HCT116 (cell line): ENCODE measurements at places on chromosomes 13 and 19. TPM values are rescaled to one million over a fixed set of nuclear protein-coding genes. Genes with fewer than 3 reads are reported as not detected.

SMIM17 gene
- total RNA-seq: not detected

SCEL gene
- 0.07 TPM for total RNA-seq

TINCR gene
- 6.1 TPM for total RNA-seq

CFD gene
- total RNA-seq: 80.2 TPM

ZNF560 gene
- not detected for total RNA-seq

NCR1 gene
- total RNA-seq: not detected

MAP4K1 gene
- total RNA-seq: 9.1 TPM

PSPN gene
- 3.4 TPM for total RNA-seq

NANOS3 gene
- not detected for total RNA-seq

RPL18 gene
- 2,006 TPM for total RNA-seq

SLC25A41 gene
- total RNA-seq: 0.93 TPM

STOML3 gene
- not detected for total RNA-seq

GRCh38 chr13:52411629-52412028 is 5.7 kb upstream of the THSD1 start:
- no peaks in the 10 kb centered on the region for H3K27me3 ChIP-seq

DNA sequence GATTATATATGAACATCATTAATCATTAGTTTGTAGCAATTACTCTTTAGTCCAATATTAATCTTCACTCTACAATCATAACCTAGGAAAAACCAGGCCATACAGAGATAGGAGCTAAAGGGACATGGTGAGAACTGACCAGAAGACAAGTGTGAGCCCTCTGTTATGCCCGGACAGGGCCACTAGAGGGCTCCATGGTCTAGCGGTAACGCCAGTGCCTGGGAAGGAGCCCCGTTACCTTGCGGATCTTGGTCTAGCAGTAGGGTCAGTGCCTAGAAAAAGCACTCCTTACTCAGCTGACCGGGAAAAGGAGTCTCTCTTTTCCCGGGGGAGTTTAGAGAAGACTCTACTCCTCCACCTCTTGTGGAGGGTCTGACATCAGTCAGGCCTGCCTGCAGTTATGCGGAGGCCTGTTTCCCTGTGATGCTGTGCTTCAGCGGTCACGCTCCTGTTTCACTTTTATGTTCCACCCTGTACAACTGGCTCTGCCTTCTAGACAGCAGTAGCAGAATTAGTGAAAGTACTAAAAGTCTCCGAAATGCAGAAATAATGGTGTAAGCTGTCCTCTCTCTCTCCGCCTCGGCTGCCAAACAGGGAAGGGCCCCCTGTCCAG is 13.8 kb downstream of the OR7D4 start:
- peak; percentile 34 for DNase-seq
- no peak overlapping the region for H3K4me3 ChIP-seq
- no peaks in the 10 kb centered on the region for H3K27me3 ChIP-seq
- no peaks in the 10 kb centered on the region for H3K4me1 ChIP-seq
- H3K36me3 ChIP-seq: no peaks in the 10 kb centered on the region

DNA sequence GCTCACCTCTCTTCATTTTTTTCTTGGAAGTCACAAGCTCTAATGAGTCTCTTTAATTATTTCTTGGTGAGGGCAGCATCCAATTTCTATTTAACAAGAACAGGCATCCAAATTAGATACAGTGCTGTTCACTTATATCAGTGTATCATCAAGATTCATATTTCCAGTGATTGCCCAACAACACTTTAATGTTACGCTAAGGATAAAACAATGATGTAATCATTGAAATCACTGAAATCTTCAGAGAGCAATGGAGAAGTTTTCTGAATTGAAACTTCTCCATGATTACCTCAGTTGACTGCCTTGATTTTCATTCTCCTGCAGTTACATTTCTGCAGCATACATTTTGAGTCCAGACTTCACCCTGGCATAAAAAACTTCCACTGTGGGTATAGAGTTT is 17.1 kb upstream of the LRCH1 start:
- H3K27ac ChIP-seq: no peak overlapping the region
- H3K4me3 ChIP-seq: no peak overlapping the region
- no peaks in the 10 kb centered on the region for H3K27me3 ChIP-seq
- no peaks in the 10 kb centered on the region for H3K4me1 ChIP-seq
- no peak for DNase-seq

DNA sequence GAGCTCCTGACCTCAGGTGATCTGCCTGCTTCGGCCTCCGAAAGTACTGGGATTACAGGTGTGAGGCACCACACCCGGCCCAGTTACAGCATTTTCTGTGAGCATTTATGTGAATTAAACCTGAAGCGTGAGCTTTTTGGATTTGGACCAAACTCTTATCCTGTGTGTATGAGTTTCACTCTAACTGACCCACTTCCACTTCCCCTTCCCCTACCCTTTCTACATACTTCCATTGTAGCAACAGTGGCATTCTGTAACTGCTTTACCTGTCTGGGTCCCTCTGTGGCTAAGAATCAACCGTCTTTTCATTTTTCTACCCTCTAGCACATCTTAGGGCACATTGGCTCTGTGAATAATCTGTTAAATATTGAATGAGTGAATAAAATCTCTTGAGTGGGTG is 16.2 kb downstream of the FRY start:
- no peaks in the 10 kb centered on the region for H3K36me3 ChIP-seq
- H3K27me3 ChIP-seq: no peaks in the 10 kb centered on the region
- H3K4me1 ChIP-seq: peaks cover 7% of the 10 kb centered on the region
- no peak overlapping the region for H3K27ac ChIP-seq
- no peak overlapping the region for H3K4me3 ChIP-seq

GRCh38 chr13:72875233-72875632 is 93.3 kb downstream of the PIBF1 start:
- DNase-seq: no peak
- H3K36me3 ChIP-seq: no peaks in the 10 kb centered on the region
- H3K4me1 ChIP-seq: no peaks in the 10 kb centered on the region
- H3K4me3 ChIP-seq: no peak overlapping the region
- no peak overlapping the region for H3K27ac ChIP-seq

DNA sequence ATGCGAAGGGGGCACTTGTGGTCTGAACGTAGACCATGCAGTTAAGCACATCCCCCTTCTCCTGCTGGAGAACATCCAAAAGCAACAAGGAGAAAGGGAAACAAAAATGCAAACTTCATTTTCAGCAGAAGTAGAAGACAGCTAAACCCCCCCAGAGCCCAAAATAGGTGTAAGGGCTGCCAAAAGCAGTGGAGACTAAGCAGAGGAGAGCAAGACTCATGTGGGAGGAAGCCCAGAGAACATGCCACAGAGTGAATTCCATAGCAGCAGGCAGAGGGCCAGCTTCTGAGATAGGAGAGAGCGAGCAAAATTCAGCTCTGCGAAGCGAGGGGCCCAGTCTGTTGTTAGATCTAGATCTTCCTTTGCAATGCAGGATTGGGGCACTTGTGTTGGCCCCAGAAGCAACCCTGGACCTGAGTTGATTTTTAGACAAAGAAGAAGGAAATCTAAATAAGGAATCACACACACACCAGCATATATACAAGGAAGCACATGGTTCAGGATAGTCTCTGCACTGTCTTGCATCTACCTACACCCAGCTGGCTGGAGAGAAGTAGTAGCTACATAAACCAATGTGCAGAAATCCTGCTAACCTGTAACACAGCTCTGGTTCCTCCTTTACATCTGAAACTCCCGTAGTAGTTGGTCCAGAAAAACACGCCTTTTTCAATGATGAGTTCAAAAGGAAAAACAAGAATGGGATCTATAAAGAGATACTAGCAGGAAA is 199.6 kb downstream of the SPRY2 start:
- no peaks in the 10 kb centered on the region for H3K4me1 ChIP-seq
- DNase-seq: no peak
- no peak overlapping the region for H3K27ac ChIP-seq
- no peak overlapping the region for H3K4me3 ChIP-seq
- no peaks in the 10 kb centered on the region for H3K27me3 ChIP-seq

DNA sequence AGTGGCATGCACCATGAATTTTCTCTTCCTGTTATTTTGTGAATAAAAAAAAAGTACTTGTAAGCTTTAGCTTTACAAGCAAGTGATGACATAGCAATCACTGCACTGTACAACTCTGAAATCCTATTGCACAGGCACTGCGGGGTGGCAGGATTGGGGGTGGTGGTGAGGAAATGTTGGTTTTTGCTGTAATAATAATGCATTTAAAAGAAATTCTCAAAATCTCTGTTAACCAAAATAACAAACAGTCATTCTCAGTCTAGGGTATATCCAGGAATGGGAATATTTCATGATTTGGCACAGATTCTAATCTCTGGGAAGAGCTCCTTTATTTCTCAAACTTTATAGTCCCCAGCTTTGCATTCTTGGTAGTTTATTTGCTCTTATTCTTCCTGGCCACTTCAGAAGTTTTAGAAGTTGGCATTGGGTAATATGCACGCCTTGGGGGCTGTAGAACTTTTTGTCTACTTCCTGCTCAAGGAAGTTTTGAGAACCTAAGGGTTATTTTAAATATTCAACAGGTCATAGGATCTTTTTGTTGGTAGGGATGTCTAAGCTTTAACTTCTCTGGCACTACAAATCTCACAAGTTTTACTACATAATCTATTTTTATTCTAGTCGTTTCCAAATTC is 353.0 kb upstream of the KLF12 start:
- DNase-seq: no peak
- no peaks in the 10 kb centered on the region for H3K4me1 ChIP-seq
- H3K27ac ChIP-seq: no peak overlapping the region
- H3K27me3 ChIP-seq: no peaks in the 10 kb centered on the region
- no peak overlapping the region for H3K4me3 ChIP-seq

- no peak overlapping the region for H3K4me3 ChIP-seq
- no peaks in the 10 kb centered on the region for H3K36me3 ChIP-seq
- no peak for DNase-seq
- H3K4me1 ChIP-seq: no peaks in the 10 kb centered on the region
- H3K27me3 ChIP-seq: no peaks in the 10 kb centered on the region
Measured at GRCh38 chr13:24982333-24982999, 113.5 kb upstream of the PABPC3 start.

- no peaks in the 10 kb centered on the region for H3K27me3 ChIP-seq
- H3K36me3 ChIP-seq: no peaks in the 10 kb centered on the region
Measured at GRCh38 chr19:2059422-2060201, 8.6 kb upstream of the MKNK2 start.

- DNase-seq: no peak
- no peaks in the 10 kb centered on the region for H3K27me3 ChIP-seq
- H3K36me3 ChIP-seq: peaks cover 26% of the 10 kb centered on the region
Measured at GRCh38 chr13:106561551-106562170, 6.3 kb downstream of the ARGLU1 start.

DNA sequence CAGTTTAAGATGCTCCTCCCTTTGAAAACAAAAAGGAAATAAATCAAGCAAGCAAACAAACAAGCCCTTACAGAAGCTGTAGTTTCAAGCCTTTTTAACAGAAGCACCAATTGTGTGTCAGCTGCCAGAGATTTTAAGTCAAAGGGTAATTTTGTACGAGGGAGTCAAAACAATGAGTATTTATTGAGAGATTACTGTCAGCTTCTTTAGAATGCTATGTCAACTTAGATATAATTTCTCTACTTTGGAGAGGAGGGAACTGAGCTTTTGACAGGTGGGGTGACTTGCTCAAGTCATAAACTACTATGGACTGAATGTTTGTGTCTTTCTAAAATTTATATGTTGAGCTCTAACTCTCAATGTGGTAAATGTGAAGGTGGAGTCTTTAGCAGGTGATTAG is 10.5 kb upstream of the CBY2 start:
- no peak overlapping the region for H3K27ac ChIP-seq
- H3K4me3 ChIP-seq: no peak overlapping the region
- no peaks in the 10 kb centered on the region for H3K36me3 ChIP-seq
- peaks cover 37% of the 10 kb centered on the region for H3K27me3 ChIP-seq
- no peak for DNase-seq

GRCh38 chr13:88857256-88857655 is 1186.1 kb downstream of the SLITRK5 start:
- no peaks in the 10 kb centered on the region for H3K36me3 ChIP-seq
- no peak for DNase-seq
- no peaks in the 10 kb centered on the region for H3K27me3 ChIP-seq
- H3K4me3 ChIP-seq: no peak overlapping the region
- H3K4me1 ChIP-seq: no peaks in the 10 kb centered on the region

GRCh38 chr13:24899601-24900000 is 135.6 kb downstream of the RNF17 start:
- peaks cover under 1% of the 10 kb centered on the region for H3K36me3 ChIP-seq
- H3K4me1 ChIP-seq: no peaks in the 10 kb centered on the region

DNA sequence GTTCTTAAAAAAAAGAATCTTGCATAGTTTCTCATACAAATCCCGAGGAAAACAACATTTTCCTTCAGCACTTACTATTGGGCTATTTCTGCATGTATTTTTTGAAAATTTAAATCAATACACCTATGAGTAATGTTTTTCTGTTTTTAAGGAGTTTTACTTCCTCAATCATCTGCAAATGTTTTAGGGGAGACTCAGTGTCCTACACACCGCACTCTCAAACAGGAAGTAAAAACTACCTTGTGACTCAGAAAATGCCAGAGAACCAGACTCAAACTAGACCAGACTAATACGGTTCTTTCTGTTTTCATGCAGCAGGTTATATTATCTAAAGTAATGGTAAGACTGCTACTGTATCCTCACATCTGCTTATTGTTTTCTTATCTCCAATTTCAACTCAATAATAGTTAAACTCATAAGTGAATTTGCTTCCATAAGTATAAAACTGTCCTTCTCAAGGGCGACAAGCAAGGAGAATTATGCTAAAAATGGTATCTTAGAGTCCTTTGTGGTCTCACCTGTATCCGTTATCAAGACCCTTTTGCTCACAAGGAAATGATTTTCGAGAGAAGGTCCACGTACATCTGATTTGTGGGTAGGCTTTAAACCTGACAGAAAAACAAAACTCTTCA is 52.5 kb downstream of the FLT3 start:
- no peaks in the 10 kb centered on the region for H3K27me3 ChIP-seq
- H3K4me3 ChIP-seq: no peak overlapping the region
- H3K36me3 ChIP-seq: no peaks in the 10 kb centered on the region
- no peak overlapping the region for H3K27ac ChIP-seq
- DNase-seq: peak; percentile 3
- H3K4me1 ChIP-seq: no peaks in the 10 kb centered on the region

DNA sequence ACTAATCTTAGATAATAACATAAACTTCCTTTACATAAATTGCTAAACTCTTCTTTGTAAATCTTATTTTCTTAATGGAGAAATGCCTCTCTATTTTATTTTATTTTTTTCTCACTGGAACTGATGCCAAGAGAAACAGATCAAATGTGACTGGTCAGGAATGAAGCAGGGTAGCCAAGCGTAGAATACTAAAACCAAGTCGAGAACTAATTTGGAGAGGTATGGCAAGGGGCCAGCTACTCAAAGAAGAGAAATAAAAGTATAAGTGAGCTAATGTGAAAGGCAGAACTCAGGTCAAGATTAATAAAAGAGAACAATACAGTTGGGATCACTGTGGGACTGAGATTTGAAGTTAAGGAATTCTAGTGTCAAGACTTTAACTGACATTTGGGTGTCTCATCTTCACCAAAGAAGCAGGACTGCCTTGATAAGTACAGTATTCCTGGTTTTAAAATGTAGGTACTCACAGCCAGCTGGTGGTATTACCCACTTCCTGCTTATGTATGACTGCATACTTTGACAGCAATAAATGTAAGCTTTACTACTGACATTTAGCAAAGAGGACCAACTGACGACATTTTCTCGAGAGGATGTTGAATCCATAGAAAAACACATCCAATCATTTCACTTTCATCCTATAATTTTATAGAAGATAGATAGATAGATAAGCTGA is 1192.2 kb downstream of the EFNB2 start:
- H3K4me1 ChIP-seq: peaks cover 11% of the 10 kb centered on the region
- no peaks in the 10 kb centered on the region for H3K36me3 ChIP-seq
- no peak overlapping the region for H3K27ac ChIP-seq
- DNase-seq: no peak
- H3K27me3 ChIP-seq: no peaks in the 10 kb centered on the region

- no peaks in the 10 kb centered on the region for H3K36me3 ChIP-seq
- DNase-seq: peak; percentile 61
- H3K27ac ChIP-seq: peak within 1 kb of the TSS; percentile 91
- H3K27me3 ChIP-seq: no peaks in the 10 kb centered on the region
- H3K4me3 ChIP-seq: peak within 1 kb of the TSS; percentile 84
Measured at GRCh38 chr19:43619262-43620060, at the start of gene ZNF428. ZNF428 (minus strand) TSS chr19:43619629; CDS start chr19:43614304, 5,325 bp downstream.
